ENCODE measurements at places on chromosomes 4 and X.

DNA sequence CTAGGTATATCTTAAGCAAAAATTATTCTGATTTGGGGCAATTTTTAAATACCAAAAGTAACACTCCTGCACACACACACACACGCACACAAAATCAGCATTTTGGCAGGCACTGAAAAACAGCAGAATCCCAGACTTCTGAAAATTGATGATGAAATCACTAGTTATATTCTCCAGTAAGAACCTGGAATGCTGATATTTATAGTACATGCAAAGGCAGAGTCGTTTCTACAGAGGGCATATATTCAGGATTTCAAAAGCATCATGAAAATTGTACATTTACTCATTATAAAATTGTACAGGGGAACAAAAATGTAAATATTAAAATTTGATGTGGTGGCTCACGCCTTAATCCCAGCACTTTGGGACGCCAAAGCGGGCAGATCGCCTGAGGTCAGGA is 352.5 kb upstream of the PITX2 start:
- DNase-seq, result no peak

DNA sequence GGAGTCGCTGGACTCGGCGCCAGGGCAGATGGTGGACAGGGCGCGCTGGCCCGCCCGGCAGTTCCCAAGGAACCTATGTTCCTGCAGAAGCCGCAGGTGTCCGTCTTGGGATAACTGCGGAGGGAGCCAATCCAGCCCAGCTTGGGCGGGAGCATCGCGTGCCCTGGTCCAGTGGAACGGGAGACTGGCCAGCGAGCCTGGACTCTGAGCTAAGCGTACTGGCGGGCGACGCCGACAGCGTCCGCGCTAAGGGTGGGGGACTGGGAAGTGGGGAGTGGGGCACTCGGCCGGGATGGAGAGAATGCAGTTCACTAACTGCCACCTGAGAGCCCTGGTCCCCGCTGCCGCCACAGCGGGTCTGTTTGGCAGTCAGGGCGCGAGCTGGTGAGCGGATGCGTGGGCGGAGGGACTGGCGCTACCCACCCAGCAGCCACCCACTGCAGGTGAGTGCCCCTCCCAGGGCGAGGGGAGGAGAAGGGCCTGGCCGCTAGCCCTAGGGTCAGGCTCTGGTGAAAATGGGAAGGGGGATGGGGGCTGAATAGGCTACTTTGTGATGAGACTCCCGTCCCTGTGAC is 1.3 kb upstream of the MAMLD1 start:
- no peak for DNase-seq

GRCh38 chr4:183666088-183666487 is 7.0 kb downstream of the TRAPPC11 start:
- DNase-seq, result no peak

- no peak for DNase-seq
These were observed 62.3 kb downstream of the GPC3 start for GRCh38 chrX:133923113-133923512.

GRCh38 chrX:154541896-154542722 is 4.5 kb downstream of the G6PD start:
- DNase-seq, result peak; percentile 30

DNA sequence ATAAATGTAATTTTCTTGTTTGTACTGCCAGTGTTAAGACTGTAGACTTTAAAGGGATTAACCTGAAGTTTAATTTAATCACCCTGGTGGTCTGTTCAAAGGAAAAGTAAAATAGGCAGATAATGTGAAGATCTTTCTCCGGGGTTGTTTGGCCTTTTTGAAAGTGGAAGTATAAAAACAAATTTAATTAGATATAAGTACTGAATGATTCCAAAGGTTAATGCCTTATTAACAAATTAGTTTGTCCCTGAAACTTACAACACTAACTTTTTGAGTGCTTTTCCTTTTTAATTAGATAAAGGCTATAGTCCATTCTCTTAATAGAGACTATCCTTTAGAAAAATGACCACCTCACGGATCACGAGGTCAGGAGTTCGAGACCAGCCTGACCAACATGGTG is 10.4 kb upstream of the PGAM4 start:
- DNase-seq, result no peak

- DNase-seq, result no peak
These were observed 248.2 kb downstream of the EPHA5 start for GRCh38 chr4:65422109-65422508.

- no peak for DNase-seq
These were observed 151.5 kb downstream of the VEGFC start for GRCh38 chr4:176641237-176641636.

DNA sequence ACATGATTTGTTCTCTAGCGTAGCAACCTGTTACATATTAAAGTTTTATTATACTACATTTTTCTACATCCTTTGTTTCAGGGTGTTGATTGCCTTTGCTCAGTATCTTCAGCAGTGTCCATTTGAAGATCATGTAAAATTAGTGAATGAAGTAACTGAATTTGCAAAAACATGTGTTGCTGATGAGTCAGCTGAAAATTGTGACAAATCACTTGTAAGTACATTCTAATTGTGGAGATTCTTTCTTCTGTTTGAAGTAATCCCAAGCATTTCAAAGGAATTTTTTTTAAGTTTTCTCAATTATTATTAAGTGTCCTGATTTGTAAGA is 2.4 kb downstream of the ALB start:
- DNase-seq, result no peak

DNA sequence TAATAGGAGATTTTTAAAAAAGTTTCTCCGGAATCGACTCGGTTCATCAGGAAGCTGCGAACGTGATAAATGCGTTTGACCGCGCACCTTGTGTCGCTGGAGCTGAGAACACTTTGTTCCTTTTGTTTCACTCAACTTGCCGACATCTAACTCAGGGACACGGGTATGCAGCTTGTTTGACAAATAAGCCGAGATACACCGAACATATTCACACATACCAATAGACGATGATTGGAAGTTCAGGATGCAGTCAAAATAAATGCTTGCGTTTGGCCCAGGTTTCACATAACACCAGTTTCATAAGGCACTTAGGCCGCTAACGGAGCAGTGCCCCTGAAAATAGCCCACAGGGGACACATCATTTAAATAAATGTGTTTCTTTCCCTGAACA is 932 bp upstream of the SHISA3 start:
- DNase-seq, result no peak

- no peak for DNase-seq
These were observed 125.5 kb upstream of the MBNL3 start for GRCh38 chrX:132614297-132614696.

- no peak for DNase-seq
These were observed 59.8 kb upstream of the ACSL1 start for GRCh38 chr4:184885602-184886001.

- no peak for DNase-seq
These were observed 409.5 kb upstream of the ADGRL3 start for GRCh38 chr4:60790608-60791007.

Measured in C1 segment of cervical spinal cord (tissue), 14 donors.